ENCODE measurements at places on chromosomes 5 and 9.

DNA sequence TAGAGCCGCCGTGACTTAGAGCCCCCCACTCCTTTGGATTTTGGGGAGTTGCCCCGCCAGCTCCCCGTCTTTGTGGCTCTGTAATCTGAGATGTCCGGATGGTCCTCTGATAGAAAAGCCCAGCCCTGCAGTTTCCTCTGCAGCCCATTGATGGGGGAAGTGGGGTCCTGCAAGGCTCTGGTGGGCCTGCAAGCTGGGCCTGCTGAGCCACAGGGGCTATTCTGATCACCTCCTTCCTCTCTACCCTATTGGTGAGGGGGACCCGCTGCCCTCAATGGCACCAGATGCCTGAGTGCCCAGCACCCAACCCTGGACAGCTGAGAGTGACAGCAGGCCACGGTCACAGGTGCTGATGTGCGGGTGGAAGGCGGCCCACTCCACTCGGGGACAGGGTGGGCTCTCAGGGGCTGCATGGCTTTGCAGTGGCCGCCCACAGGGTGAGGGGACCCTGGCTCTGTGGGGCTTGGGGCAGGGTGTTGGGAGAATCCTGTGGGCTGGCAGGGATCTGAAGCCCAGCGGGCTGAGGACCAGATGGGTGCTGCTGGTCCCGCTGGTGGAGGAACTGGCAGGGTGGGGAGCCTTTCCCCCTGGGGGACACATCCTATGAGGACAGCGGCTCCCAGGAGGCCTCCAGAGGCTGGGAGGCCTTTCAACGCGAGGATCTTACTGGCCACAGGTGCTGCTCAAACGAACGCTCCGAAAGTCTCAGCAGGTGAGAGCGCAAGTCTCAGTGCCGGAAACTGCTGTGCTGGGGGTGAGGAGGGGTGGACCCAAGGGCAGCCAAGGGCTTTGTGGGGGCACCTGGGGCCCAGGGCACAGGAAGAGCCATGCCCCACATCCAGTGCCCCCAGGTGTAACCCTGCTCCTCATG lies 30.0 kb upstream of the LPCAT1 start:
- DNase-seq, result peak; percentile 51

DNA sequence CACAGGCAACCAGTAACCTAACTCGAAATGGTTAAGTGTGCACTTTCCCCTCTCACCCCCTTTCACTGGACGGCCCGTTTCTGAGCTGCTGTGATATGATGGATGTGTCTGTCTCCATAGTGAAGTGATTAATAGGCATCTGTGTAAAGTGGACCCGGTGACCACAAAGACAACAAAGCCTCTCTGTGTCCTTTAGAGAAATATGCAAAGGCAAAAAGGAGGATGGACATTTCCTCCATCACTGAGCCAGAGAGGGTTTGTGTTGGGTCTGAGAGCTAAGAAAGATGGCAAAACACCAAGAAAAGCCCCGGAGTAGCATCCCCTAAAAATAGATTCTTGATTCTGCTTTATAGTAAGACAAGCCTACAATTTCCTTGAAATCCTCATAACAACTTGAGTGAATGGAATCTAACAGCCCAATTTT lies 120.6 kb downstream of the SEMA6A start:
- no peak for DNase-seq

- DNase-seq, result no peak
Measured at GRCh38 chr5:153879596-153879995, 159.1 kb downstream of the FAM114A2 start.

- DNase-seq, result no peak
Measured at GRCh38 chr9:86614871-86615849, 260.9 kb upstream of the TUT7 start.

GRCh38 chr5:88480801-88481499 lies 212.3 kb upstream of the TMEM161B start:
- no peak for DNase-seq

- DNase-seq, result no peak
Measured at GRCh38 chr9:108743901-108744371, 111.8 kb downstream of the ACTL7B start.

- peak; percentile 68 for DNase-seq
Measured at GRCh38 chr9:97572892-97573365, 60.2 kb downstream of the TSTD2 start.

DNA sequence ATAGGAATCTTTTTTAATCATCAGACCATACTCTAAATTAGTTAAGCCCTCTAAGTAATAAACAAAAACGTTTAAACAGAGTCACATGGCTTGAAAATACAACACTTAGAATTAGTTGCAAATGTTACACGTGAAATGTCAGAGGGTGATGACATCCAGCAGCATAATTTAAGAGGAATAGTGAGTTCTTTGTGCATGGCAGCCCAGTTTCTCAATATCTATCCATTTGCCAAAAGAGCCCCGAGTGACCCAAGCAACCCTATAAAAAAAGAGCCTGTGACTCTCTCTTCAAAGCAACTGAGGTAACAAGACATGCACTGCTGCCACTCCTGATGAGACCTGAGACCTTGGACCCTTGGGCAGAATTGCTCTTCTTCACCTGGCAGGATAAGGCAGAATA lies 96.9 kb upstream of the RASA1 start:
- DNase-seq, result no peak

- no peak for DNase-seq
Measured at GRCh38 chr9:36280989-36281388, 22.7 kb upstream of the GNE start.

All from mesenteric fat pad (tissue), 1 donor.